ENCODE measurements at places on chromosomes 11 and 22. TPM values are rescaled to one million over a fixed set of nuclear protein-coding genes. Genes with fewer than 3 reads are reported as not detected.
A peak's percentile ranks its signal among the peaks of the same experiment; 100 is the strongest.

DNA sequence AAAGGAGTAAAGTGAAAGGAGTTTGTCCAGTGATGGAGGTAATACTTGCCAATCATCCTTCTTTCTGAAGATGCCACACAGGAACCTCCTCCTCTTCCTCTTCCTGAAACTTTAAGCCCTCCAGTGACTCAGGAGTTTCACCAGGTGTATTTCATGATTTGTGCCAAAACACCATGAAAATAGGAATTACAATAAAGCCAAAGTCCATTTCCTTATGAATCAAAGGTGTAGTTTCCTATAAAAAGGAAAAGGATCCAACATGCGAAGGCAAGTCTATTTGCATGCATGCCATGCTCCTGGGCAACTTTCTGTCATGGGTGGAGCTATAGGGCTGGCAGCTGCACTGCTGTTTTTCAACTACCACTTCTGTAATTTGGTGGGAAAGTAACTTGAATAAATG, 9.8 kb upstream of the POU2AF1 start:
- no peaks in the 10 kb centered on the region for H3K27me3 ChIP-seq
- DNase-seq = no peak
- no peaks in the 10 kb centered on the region for H3K4me1 ChIP-seq

Gene MED19
- 16.8 TPM for total RNA-seq

DNA sequence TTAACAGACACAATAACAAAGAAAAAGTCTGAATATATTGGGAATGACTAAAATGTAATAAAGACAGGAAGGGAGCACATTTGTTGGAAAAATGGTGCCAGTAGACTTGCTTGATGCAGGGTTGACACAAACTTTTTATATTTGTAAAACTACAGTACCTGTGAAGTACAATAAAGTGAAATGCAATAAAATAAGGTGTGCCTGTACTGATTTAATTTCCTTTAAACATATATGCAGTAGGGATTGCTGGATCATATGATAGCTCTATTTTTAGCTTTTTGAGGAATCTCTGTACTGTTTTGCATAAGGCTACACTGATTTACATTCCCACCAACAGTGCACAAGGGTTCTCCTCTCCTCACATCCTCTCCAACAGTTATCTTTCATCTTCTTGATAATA, 12.3 kb upstream of the GLYATL2 start:
- no peak overlapping the region for H3K27ac ChIP-seq
- no peak for DNase-seq

GRCh38 chr22:39907605-39908097, 6.8 kb downstream of the GRAP2 start:
- H3K36me3 ChIP-seq = no peaks in the 10 kb centered on the region
- no peak for DNase-seq
- H3K27ac ChIP-seq = peak overlapping the region; percentile 18
- no peaks in the 10 kb centered on the region for H3K27me3 ChIP-seq
- H3K4me1 ChIP-seq = peaks cover 50% of the 10 kb centered on the region

- H3K27me3 ChIP-seq = no peaks in the 10 kb centered on the region
- no peak overlapping the region for H3K4me3 ChIP-seq
- H3K27ac ChIP-seq = no peak overlapping the region
- no peaks in the 10 kb centered on the region for H3K4me1 ChIP-seq
- no peaks in the 10 kb centered on the region for H3K36me3 ChIP-seq
These were observed 12.7 kb upstream of the FXYD2 start for GRCh38 chr11:117837070-117837776.

- peak overlapping the region; percentile 64 for H3K27ac ChIP-seq
- H3K4me3 ChIP-seq = no peak overlapping the region
- H3K36me3 ChIP-seq = no peaks in the 10 kb centered on the region
- H3K27me3 ChIP-seq = no peaks in the 10 kb centered on the region
- no peak for DNase-seq
These were observed 36.0 kb downstream of the IRAG1 start for GRCh38 chr11:10657308-10658271.

- peak overlapping the region; percentile 49 for H3K4me3 ChIP-seq
- peaks cover 9% of the 10 kb centered on the region for H3K4me1 ChIP-seq
- H3K27ac ChIP-seq = peak overlapping the region; percentile 45
- no peaks in the 10 kb centered on the region for H3K36me3 ChIP-seq
- no peaks in the 10 kb centered on the region for H3K27me3 ChIP-seq
These were observed 1.6 kb downstream of the LGR4 start for GRCh38 chr11:27470826-27471588.

GRCh38 chr22:50627642-50628542, at the start of gene ARSA:
Gene ARSA, minus strand, starts transcription at chr22:50628152. Its CDS starts 373 bp downstream, at chr22:50627779.
- no peaks in the 10 kb centered on the region for H3K36me3 ChIP-seq
- no peaks in the 10 kb centered on the region for H3K27me3 ChIP-seq
- peak; percentile 71 for DNase-seq
- peak within 1 kb of the TSS; percentile 57 for H3K27ac ChIP-seq
- peaks cover 20% of the 10 kb centered on the region for H3K4me1 ChIP-seq
- H3K4me3 ChIP-seq = peak within 1 kb of the TSS; percentile 84

DNA sequence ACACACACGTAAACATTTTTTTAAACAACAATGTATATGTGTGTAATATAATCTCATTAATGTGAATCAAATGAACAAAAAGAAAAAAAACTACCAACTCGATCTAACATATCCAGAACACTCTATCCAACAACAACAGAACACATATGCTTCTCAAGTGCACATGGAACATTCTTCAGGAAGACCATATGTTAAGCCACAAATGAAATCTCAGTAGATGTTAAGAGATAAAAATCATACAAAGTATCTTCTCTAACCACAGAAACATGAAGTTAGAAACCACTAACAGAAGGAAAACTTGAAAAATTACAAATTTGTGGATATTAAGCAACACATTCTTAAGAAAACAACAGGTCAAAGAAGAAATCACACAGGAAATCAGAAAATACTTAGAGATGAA, 25.5 kb upstream of the TMEM45B start:
- DNase-seq = no peak
- H3K4me1 ChIP-seq = peaks cover 6% of the 10 kb centered on the region
- no peaks in the 10 kb centered on the region for H3K27me3 ChIP-seq
- no peaks in the 10 kb centered on the region for H3K36me3 ChIP-seq

Gene PRRG4
- total RNA-seq = 0.51 TPM

- H3K27ac ChIP-seq = no peak overlapping the region
- H3K4me1 ChIP-seq = no peaks in the 10 kb centered on the region
- DNase-seq = no peak
These were observed 13.0 kb downstream of the JHY start for GRCh38 chr11:122895563-122895962.

DNA sequence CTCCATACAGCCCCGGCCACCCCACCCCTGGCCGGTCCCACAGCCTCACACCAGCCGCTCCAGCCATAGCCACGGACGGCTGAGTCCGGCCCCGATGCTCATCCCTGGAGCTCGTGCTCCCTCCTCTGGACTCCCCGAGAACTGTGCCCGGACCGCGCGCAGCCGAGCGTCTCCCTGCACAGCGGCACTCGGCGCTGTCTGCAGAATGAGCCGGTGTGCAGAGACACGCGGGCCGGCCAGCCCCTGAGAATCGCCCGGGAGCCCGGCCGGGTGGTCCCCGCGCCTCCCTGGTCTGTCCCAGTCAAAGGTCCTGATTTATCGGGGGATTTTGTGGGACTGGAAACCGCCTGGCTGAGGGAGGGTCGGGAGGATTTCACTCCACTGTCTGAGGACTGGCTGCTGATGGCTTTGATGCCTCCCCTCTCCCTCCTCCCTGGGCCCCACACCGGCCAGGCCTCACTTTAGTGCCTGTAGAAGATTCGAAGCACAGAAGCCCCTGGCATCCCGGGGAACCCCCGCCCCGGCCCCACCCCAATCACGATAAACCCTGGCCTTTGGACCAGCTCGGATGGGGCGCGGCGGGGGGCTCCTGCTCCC, 102.7 kb downstream of the BRD1 start:
- H3K27me3 ChIP-seq = peaks cover 14% of the 10 kb centered on the region
- peak overlapping the region; percentile 68 for H3K4me3 ChIP-seq
- H3K36me3 ChIP-seq = no peaks in the 10 kb centered on the region
- no peak overlapping the region for H3K27ac ChIP-seq

DNA sequence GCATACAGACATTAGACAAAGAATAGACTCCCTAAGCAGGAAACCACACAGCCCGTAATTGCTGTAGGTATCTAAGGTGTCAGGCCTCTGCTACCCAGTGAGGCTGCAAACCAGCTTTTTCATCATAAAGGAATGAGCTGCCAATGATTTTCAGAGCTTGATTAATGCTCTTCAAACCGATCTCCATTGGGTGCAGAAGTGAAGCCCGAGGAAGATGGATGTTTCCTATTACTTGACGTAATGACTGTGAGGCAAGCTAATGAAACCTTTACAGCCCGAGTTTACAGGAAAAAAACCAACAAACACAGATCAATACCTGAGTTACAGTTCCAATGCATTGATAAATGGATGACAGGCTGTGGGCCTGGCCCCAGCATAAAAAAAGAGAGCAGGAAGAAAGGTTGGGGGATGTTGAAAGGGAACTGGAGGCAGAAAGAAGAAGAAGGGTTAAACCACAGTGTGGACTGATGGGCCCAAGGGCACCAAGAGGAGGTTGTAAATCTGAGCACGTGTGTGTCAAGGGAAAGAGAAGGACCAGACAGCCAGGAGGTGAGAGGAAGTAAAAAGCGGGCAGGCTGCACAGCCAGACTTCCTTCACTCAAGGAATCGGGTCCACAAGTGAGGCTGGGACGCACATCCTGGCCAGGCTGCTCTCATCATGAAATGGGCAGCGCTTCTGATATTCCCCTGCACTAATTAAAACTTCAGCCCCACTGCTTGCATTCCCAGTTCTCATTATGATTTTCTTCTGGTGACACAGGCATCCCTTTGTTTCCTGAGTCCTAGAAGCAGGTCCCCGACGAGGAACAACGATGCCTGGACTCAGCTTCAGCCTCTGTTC, 70.6 kb upstream of the NTM start:
- DNase-seq = no peak
- no peaks in the 10 kb centered on the region for H3K36me3 ChIP-seq
- H3K4me1 ChIP-seq = no peaks in the 10 kb centered on the region
- H3K4me3 ChIP-seq = no peak overlapping the region
- H3K27me3 ChIP-seq = no peaks in the 10 kb centered on the region

DNA sequence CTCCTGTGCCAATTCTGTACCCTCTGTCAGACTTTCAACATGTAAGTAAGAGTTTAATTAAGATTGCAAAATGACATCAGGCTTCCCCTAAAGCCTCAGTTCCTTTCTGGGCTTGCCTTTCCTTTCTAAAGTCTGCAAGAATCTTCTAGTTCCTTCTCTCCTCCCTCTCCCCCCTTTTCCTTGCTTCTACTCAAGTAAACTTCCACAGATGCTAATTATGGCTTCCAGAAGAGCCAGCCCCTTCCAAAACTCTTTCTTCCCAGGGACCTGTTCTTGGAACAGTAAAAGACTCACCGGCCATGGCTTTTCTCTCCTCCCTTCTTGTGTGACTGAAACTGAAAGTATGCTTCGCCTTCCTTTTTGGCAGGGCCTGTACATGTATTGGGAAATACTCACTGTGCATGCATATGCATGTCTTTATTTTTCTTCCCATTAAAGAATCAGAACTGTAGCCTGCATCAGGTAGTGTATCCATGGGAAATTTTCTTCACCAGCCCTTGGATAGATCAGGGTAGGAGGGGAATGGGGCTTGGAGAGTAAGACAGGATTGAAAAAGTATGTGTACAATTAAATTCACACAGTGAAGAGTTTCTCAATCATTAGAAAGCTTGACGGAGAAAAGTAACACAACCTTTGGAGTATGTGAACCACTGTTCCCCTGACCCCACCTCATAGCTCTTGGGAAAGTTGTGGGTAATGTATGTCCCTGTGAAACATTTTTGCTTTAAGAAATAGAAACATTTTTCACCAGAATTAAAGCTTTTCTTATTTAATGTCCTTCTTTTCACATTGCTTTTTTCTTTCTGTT, at the start of gene CASP1:
Gene CASP1 (minus strand): TSS at position 332 of the 808 bp plus-strand sequence. CDS start 31 bp downstream, at position 301.
- H3K4me1 ChIP-seq = peaks cover 38% of the 10 kb centered on the region
- H3K36me3 ChIP-seq = peaks cover 18% of the 10 kb centered on the region
- peak within 1 kb of the TSS; percentile 58 for H3K27ac ChIP-seq

- no peak overlapping the region for H3K27ac ChIP-seq
- H3K27me3 ChIP-seq = no peaks in the 10 kb centered on the region
- H3K4me3 ChIP-seq = no peak overlapping the region
- DNase-seq = no peak
These were observed 119.8 kb downstream of the UVRAG start for GRCh38 chr11:75934851-75935250.

Gene CD3E
- 534 TPM for total RNA-seq

Gene ZC3H12C
- total RNA-seq = 1.5 TPM

GRCh38 chr11:11387622-11388305, 34.7 kb upstream of the CSNK2A3 start:
- no peak overlapping the region for H3K4me3 ChIP-seq
- DNase-seq = no peak
- no peaks in the 10 kb centered on the region for H3K4me1 ChIP-seq
- no peaks in the 10 kb centered on the region for H3K27me3 ChIP-seq

GRCh38 chr11:27008811-27009535, 15.1 kb downstream of the FIBIN start:
- DNase-seq = no peak
- H3K36me3 ChIP-seq = no peaks in the 10 kb centered on the region
- no peak overlapping the region for H3K4me3 ChIP-seq
- H3K27ac ChIP-seq = no peak overlapping the region

Gene THY1
- total RNA-seq = 0.40 TPM

Gene EPS8L2
- 7.0 TPM for total RNA-seq

GRCh38 chr11:69801513-69802335, 17.5 kb downstream of the FGF3 start:
- H3K36me3 ChIP-seq = no peaks in the 10 kb centered on the region
- H3K27me3 ChIP-seq = no peaks in the 10 kb centered on the region
- no peaks in the 10 kb centered on the region for H3K4me1 ChIP-seq
- no peak overlapping the region for H3K4me3 ChIP-seq
- peak; percentile 9 for DNase-seq
- H3K27ac ChIP-seq = no peak overlapping the region

Gene LYVE1
- not detected for total RNA-seq

- no peak overlapping the region for H3K4me3 ChIP-seq
- H3K27me3 ChIP-seq = no peaks in the 10 kb centered on the region
- no peak overlapping the region for H3K27ac ChIP-seq
- no peaks in the 10 kb centered on the region for H3K36me3 ChIP-seq
- DNase-seq = no peak
These were observed 451.3 kb upstream of the B3GAT1 start for GRCh38 chr11:134863294-134863693.

Gene TRPC6
- total RNA-seq = not detected

Gene TMPRSS6
- 0.68 TPM for total RNA-seq
